Stimulated activated CD8-positive, alpha-beta memory T cell treated with anti-CD3 and anti-CD28 coated beads, Interleukin-7, amount 100 ng/mL, for 24 hours (primary cell): ENCODE measurements at places on chromosomes 5 and 9.

DNA sequence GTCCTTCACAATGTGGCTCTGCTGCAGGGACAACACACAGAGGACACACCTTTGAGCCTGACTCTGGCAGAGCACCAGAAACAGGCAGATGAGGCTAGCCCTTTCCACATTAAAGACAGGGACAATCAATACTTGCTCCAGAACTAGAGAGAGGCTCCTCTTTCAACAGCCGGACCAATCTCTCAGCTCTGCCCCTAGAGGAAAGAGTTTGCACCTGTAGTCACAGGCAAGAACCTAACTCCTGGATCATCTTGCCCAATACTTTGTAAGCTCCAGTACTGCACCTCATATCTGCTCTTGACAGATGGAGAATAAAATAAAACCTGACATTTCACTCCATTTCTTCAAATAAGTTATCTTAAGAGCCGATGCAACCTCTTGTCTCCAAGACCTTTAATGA lies 52.1 kb downstream of the EPB41L4A start:
- no peak for DNase-seq

DNA sequence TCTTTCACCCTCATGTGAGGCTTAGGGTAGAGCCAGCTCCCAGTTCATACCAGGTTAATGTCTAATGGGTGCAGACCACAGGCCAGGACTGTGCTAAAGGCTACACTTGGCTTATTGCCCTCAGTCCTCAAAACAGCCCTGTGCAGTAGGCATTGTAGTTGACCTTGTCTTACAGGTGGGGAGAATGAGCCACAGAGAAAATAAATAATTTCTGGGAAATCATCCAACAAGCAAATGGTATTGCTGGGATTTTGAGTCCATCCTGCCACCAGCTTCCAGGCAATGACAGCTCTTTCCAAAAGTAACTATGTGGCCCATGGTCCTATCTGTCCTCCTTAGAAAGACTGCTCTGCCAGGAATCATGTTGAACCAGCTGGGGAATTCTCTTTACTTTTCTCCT lies 450.0 kb downstream of the GADD45G start:
- DNase-seq, result no peak

GRCh38 chr5:132243366-132243977 lies 14.0 kb upstream of the PDLIM4 start:
- DNase-seq, result no peak

GRCh38 chr5:117326997-117327396 lies 752.4 kb upstream of the SEMA6A start:
- DNase-seq, result no peak

- no peak for DNase-seq
These were observed 33.2 kb downstream of the SHB start for GRCh38 chr9:38035873-38036272.

DNA sequence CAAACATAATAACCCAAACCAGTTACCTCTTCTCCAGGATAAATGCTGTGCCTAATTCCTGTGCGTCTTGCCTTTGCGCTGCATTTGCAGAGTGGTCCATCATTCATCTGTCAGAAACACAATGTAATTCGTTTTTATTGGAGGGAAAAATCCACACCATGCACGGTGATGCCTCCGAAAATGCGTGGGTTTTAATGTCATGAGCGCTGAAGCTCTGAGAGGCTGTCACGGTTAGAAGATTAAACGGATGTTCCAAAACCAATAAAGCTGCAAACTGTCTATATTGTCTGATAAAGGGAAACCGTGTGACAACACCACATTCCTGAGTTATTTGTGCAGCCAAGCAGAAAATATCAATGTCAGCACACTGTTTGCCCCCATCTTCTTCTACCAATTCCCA lies 27.4 kb downstream of the DROSHA start:
- DNase-seq, result no peak

DNA sequence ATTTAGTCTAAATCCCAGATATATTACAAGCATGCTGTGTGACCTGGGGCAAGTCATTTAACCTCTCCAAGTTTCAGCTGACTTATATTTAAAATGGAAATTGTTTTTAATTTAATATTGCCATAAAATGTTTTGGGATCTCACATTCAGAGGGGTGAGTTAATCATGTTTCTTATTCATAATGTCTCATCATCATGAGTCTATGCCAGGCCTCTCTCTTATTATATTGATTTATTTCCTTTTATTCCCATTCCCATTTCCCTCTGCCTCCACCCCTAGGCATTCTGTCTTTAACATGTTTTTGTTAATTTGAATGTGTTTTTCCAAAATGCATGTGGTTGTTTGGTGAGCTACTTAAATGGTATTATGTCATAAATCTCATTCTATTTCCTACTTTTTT lies 39.0 kb upstream of the TTC1 start:
- no peak for DNase-seq

DNA sequence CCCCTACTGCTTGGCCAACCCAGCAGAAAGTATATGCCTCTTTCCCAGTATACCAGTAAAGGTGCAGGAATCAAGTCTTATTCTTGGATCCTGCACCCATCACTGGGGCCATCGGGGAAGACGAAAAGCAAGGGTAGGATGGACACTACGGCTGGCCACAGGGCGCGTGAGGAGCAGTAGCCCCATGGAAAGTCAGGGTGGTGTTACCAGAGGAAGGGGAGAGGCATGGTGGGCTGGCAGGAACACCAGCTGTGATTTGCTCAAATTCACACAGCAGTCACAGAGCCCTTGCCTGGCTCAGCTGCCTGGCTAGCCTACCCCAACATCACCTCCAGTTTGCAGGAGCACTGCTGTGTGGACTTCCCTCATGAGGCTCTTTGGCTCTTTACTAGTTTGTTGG lies 34.5 kb upstream of the SAP30L start:
- no peak for DNase-seq

GRCh38 chr9:125987420-125987819 lies 240.2 kb downstream of the PBX3 start:
- DNase-seq, result no peak

DNA sequence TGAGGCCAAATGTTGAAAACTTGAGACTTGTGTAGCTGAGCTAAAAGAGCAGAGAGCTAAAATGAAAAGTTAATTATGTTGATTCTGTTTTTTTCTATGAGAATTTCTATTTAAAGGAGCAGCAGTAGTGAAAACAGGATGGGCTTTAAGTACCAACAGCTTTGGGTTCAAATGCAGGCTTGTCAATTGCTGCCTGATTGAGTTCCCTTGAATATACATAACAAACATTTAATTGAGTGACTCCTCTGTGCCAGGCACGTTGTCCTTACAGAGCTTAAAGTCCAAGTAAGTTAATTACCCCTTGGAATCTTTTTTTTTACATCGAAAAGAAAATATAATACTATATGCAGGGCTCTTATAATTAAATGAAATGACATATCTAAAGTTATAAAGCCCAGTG lies 38.5 kb downstream of the PPP2R2B start:
- no peak for DNase-seq

GRCh38 chr5:55624841-55625588 lies 87.1 kb downstream of the SLC38A9 start:
- DNase-seq, result no peak

DNA sequence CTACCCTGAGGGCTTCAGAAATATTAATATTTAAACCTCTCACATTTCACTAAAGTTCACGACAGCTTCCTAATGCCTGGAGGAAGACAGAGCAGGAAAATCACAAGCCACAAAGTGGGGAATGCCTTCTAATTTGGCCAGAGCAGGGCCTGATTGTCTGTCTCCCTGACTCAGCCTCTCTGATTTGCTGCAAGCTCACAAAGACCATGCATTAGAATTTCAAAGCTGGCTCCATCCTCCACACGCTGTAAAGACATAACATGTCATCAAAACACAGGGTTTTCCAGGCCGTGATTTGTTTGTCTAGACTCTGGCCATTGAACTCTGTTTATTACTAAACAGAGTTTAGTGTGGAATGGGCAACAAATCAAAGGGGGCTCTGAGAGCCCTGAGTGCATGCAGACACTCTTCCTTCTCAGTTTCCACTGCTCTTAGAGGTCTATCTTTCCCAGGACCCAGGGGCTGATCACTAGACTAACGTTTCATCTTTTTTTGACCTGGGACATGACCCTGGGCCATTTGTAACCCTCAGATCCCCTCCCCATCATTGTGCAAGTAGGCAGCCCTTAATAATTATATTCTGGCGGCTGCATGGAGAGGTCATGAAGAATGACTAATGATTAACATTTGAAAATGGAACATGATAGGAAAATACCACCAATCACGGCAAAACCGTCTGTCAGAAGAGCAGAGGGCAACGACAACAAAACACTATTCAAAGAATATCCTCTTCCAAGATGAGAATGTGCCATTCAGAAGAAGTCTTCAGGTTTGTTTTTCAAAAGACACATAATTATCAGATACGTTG lies 140.2 kb downstream of the ENC1 start:
- DNase-seq, result no peak

- no peak for DNase-seq
These were observed 11.9 kb upstream of the NR4A3 start for GRCh38 chr9:99809586-99810319.

DNA sequence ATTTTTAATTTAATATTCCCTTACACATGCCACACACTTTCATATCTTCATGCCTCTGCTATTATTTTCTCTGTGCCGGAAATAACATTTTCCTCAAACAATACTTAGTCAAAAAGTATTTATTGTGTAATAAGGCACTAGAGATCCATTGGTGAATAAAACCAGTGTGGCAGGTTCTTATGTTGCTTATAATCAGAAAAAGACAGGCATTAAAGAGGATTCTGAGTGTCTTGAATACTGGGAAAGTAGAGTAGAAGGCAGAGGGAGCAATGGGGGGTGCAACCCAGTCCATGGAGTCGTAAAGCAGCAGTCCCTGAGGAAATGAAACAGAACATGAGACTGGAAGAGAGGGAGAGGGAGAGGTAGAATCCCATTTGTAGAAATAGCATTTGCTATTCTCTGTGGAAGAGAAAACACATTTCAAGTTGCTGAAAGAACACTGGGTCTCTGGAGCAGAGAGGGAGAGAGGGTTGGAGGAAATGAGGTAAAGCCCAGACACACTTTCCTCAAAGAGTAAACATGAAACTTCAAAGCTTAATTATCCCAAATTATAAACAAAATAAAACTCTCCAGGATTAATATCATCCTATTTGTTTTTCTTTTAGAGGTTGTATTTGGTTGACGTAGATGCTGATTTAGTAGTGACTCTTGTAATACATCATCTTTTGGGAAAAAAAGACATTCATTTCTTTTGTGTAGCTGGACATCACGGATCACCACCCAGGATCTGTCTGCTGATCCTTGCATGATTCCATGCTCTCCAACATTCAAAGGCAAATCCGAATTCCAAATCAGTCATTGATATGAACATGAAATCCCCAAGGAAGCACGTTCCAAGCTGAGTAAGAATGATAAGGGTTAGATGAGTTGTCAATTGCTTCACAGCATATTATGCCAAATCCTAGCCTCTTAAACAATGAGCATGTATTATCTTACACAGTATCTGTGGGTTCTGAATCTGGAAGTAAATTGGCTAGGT lies 37.4 kb upstream of the GRAMD2B start:
- no peak for DNase-seq

GRCh38 chr9:107569174-107569573 lies 79.6 kb upstream of the KLF4 start:
- no peak for DNase-seq

DNA sequence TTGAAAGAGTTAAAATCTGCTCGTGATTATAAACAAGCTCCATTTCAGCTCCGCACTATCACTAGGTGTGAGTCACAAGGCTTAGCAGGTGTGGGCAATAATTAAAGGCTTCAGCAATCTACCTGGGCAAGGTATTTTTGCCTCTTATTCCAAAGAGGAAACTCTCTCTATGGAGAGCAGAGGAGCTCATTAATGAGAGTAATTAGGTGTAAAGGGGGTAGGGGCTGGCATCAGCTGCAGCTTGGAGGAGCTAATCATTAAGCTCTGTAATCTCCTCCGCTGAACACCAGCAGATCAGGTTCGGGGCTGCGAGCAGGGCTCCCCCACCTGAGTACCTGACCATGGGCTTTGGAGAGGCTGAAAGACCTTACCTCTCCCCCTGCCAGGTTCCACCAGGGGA lies 129.2 kb downstream of the CRB2 start:
- DNase-seq, result no peak

GRCh38 chr5:107040907-107041306 lies 629.8 kb downstream of the EFNA5 start:
- no peak for DNase-seq

GRCh38 chr5:107576155-107576554 lies 94.6 kb downstream of the EFNA5 start:
- no peak for DNase-seq

DNA sequence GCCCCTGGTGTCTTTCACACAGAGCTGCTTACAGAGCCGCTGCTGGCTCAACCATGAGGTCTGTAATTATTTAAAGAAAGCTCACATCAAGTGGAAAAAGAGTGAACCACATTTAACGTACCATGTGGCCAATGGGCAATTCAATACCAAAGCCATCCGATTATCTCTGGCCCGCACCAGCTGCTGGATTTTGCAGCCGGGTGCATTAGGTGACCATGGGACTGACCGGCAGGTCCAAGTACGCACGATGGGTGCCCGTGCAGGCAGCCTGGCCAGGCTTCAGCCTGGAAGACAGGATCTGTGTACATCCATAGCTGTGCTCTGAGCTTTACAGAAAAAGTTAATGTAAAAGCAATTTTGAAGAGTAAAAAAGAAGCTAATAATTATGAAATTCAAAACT lies 20.5 kb downstream of the PPARGC1B start:
- no peak for DNase-seq

DNA sequence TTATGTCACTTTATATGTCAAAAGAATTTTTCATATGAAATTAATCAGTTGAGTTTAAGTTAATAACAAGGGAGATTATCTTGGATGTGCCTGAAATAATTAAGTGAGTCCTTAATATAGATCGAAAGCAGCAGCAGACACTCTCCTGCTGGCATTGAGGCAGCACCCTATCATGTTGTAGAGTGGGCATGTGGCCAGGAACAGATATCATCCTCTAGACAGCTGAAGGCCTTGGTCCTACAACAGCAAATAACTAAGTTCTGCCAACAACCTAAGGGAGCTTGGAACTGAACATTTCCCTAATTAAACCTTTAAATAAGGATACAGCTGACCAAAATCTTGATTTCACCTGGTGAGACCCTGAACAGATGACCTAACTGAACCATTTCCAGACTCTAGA lies 25.8 kb upstream of the UGT3A1 start:
- no peak for DNase-seq

- DNase-seq, result no peak
These were observed 70.3 kb downstream of the RIGI start for GRCh38 chr9:32455738-32456137.

GRCh38 chr5:24598956-24599355 lies 45.8 kb downstream of the CDH10 start:
- no peak for DNase-seq

- no peak for DNase-seq
These were observed 429.4 kb downstream of the PIK3R1 start for GRCh38 chr5:68644971-68645370.

DNA sequence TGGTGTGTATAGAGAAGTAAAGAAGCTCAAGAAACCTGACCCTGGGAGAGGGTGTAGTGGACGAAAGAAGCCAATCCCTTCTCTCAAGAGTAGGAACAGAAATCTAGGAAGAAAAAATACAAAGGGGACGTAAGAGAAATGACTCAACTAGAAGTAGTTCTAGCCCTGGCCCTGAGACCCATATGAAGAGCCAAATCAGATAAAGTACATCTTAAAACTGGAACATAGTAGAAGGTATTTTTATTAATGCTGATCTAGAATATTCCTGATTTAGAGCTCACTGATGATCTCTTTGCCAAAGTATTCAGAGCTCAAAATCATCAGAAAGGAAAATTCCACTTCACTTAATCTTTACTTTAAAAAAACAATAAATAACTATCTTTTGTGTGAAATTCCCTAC lies 184.8 kb downstream of the MLLT3 start:
- DNase-seq, result no peak

GRCh38 chr9:82247318-82247717 lies 258.7 kb downstream of the SPATA31D1 start:
- no peak for DNase-seq
